ENCODE measurements at places on chromosomes 2 and 18.

DNA sequence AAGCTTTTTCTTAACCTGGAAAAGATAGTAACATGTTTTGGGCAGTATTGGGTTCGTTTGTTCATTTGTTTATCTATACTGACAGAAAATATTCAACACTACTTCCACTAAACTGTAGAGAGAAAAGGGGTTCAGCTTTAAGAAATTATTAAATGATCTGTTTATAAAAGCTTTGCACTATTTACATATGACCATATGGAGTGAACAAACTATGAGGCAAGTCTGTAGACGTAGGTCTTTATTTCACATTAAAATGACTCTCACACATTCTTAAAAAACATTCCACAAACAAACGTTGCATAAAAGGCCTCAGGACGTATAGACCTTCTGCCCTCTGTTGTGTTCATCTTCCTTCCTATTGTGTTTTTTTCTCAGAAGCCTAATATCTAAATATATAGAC, 94.6 kb downstream of the CD226 start:
- no peak for DNase-seq

DNA sequence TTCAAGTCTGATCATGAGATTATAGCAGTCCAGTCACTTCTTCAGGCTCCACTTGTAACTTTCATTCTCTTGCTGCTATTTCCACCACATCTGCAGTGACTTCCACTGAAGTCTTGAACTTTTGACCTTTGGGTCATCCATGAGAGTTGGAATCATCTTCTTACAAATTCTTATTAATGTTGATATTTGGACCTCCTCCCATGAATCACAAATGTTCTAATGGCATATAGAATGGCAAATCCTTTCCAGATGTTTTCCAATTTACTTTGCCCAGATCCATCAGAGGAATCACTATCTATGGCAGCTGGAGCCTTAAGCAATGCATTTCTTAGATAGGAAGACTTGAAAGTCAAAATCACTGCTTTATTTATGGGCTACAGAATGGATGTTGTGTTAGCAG, 159.4 kb downstream of the LTBP1 start:
- DNase-seq = no peak

DNA sequence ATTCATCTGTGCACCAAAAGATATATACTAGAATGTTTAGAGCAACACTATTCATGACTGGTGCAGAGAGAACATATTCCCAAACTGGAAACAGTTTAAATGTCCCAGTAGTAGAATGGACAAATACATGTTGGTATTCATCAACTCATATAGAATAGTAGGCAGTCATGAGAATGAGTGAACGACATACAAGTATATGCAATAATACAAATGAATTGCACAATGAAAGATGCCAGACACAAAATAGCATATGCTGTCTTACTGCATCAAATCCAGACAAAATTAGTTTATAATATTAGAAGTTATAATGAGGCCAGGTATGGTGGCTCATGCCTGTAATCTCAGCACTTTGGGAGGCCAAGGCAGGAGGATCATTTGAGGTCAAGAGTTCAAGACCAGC, 8.3 kb upstream of the PRKAG3 start:
- DNase-seq = no peak

- no peak for DNase-seq
Measured at GRCh38 chr18:48402953-48403352, 6.2 kb downstream of the ZBTB7C start.

DNA sequence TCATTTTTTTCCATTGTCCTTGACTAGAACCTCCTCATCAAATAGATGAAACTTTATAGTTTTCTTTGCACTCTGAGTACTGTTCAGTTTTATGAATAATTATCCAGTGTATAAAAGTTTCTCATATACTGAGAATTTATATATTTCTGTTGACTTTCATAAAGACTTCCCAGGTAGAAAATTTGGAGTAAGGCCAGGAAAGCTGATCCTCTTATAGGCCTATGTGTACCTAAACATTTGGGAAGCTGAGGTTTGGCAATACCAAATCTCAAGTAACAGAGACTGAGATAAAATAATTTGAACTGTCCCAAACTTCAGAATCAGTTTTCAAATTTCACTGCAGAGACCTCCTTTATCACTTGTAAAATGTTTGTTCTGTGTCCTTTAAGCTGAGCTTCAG, 43.4 kb downstream of the CCDC102B start:
- no peak for DNase-seq

- DNase-seq = no peak
Measured at GRCh38 chr2:118913803-118914645, 28.0 kb upstream of the MARCO start.

DNA sequence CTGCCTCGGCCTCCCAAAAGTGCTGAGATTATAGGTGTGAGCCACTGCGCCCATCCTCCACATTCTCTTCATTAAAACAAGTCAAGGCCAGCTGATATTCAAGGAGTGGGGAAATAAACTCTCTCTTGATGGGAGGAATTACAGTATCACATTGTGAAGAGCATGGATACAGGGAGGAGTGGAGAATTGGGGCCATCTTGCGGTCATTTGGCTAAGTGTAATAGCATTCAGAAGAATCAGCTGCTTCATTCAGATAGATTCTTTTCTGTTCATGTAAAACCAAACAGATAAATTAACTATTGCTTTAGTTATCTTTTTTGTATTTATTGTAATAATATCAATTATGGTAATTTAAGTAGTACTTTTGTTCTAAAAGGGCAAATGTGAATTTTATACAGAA, 156.3 kb downstream of the UBR3 start:
- no peak for DNase-seq

- no peak for DNase-seq
Measured at GRCh38 chr2:155070489-155070888, 372.0 kb downstream of the KCNJ3 start.

DNA sequence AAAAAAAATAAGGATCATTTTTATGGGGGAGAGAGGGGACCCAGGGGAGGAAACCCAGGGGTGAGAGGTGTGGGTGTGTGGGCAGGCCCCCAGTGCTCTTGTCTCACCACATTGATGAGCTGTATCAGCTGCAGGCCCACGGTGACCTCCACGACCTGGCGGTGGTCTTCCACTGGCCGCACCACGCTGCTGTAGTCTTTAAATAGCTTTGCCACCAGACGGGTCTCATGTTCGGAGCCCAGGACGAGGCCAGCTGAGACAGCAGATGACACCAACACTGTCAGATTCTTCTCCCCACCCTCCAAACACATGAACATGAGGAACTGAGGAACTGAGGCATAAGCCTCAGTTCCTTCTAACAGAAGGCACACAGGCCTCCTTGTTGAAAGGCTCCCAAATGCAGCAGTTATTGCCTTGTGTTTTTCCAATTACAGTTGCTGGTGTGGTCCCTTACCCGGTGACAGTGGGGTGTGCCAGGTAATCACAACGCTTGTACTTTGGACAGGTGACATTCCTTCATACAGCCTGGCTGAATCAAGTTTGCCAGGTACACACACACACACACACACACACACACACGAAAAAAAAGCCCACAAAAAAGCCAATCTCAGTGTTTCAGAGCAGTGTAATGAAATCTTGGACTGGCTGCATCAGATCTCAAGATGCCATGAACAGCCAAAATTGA, 4.7 kb downstream of the CHRNA1 start:
- no peak for DNase-seq

- no peak for DNase-seq
Measured at GRCh38 chr18:35236571-35237363, 4.1 kb upstream of the ZNF397 start.

- no peak for DNase-seq
Measured at GRCh38 chr2:227117027-227117426, 47.0 kb downstream of the COL4A4 start.

- no peak for DNase-seq
Measured at GRCh38 chr2:129334128-129334527, 645.3 kb upstream of the RAB6C start.

DNA sequence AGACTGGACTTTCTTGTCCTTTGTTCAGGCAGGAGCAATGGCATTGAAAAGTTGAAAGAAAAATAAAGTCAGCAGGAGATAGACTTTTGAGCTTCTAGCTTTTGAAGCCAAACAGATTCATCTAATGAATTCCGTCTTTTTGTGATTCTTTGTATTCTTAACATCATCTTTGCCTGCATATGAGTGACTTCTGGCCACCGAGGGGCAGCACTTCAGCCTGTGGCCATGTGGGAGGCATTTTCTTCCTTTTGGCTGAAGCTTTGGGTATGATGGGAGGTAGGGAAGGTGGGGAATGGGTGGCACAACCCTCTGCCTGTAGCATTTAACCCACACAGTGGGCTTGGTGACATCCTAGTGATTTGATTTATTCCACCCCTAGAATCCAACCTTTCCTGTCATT, 220.6 kb downstream of the SETBP1 start:
- DNase-seq = no peak

- no peak for DNase-seq
Measured at GRCh38 chr2:79453918-79454317, 58.9 kb upstream of the CTNNA2 start.

DNA sequence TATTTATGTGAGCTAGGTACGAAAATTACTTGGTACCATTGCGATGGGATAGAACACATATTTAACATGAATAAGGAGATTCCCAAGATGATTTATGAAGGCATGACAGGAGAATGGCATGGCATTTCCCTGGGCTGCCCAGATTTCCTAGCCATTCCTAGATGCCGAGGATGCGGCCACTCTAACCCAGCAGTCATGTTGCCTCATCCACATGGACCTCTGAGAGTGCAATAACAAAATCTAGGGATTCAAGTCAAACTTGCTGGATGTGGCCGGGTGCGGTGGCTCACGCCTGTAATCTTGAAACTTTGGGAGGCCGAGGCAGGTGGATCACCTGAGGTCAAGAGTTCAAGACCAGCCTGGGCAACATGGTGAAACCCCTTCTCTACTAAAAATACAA, 110.8 kb upstream of the ARL4C start:
- DNase-seq = no peak

DNA sequence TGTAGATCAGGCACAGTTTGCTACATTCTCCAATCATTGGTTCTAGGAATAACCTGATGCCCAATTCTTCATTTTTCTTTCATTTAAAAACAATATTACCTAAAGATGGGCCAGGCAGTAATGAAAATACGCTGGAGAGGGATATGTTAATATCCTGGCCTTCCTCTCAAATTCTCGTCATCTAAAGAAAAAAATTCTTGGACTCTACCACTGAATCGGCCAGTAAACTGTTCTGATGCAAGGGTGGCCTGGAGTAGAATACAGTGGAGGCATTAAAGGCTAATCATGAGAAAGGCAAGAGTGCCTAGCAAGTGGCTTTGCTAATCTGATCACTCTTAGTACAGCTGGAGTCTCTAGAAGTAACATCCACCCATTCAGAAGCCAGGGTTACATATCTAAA, 157.7 kb downstream of the ANTXR1 start:
- no peak for DNase-seq
